ENCODE measurements at places on chromosomes 1 and 21. TPM values are rescaled to one million over a fixed set of nuclear protein-coding genes. Genes with fewer than 3 reads are reported as not detected.

DNA sequence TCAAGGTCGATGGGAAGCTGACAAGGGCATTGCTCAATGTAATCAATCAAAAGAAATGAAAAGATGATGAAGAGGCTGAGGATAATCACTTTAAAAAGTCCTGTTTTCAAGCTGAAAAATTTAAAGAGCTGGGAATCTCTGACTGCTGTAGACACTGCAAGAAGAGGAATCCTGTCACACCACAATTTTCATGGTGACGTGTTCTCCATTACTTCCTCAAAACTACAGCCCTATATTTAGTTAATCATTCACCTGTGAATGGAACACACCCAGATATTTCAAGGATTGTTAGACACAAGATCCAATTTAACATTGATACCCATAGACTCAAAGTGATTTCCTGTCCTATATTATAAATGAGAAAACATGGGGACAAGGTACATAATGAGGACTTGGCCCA, 1048.3 kb downstream of the AMY1C start:
- DNase-seq = no peak

DNA sequence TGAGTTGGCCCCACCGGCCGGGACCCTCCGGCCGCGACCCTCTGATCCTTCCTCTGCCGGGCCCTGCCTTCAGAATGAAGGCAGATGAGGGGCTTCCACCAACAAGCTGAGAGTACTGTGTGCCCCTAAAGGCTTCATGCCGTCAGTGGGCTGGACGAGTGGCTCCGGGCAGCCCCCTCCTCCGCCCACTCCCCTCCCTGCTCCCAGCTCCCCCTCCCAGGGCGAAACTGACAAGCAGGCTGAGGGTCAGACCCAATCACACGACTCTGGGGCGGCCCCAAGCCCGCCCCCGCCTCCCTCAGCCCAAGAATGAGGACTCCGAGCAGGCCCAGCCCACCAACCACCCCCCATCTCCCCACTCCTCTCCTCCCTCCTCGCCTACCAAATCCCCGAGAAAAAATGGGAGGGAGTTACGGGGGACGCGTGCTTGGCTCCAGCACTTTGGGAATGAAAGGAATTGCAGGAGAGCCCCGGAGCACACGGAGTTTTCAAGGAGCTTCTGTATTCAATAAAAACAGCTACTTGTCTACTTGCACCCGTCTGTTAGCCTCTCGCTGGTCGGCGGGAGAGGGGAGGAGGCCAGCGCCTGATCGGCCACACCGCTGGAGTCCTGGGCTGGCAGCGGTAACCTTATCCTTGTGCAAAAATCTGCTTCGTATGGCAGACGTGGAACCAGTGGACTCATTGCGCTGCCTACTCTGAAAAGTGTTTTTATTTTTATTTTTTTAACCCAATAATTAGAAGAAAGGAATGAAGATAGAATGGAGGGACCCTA, at the start of gene COL11A1:
COL11A1 (minus strand) TSS at position 147 of the 775 bp plus-strand sequence. CDS start 344 bp downstream, outside the sequence.
- peak; percentile 47 for DNase-seq

Gene ZBTB7B
- polyA plus RNA-seq = 14.5 TPM

DNA sequence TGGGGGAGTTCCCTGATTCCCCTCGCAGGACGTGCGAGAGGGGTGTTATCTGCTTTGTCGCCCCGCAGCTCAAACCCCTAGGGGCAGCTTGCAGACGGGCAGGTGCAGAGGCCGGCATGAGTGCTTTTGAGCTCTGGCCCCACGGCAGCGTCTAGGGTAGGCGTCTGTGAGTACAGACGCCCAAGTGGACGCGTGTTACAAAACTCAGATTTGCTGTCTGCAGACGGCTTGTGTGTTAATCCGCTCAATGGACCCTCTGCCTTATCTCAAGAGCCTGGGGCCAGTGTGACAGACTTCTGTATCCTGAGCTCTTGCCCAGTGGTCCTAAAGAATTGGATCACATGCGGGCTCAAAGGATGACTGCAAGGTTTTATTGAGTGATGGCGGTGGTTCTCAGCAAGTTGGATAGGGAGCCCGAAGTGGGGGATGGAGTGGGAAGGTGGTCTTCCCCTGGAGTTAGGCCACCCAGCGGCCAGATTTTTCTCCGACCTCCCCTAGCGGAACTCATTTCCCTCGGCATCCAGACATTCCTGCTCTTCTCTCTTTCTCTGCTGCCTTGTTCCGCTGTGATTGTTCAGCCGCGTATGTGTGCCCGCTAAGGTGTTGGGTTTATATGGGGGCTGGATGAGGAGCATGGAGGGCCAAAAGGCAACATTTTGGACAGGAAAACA, 9.4 kb downstream of the CFHR4 start:
- DNase-seq = peak; percentile 8

Gene ROR1
- polyA plus RNA-seq = 39.6 TPM

Gene NBPF6
- not detected for polyA plus RNA-seq

GRCh38 chr1:17190010-17190995, 14.6 kb upstream of the PADI1 start:
- DNase-seq = no peak

- DNase-seq = no peak
These were observed 5.3 kb downstream of the DVL1 start for GRCh38 chr1:1343811-1344421.

Gene RGS2
- 35.6 TPM for polyA plus RNA-seq

Gene CFHR2
- polyA plus RNA-seq = not detected

GRCh38 chr1:77394166-77394565, 112.3 kb downstream of the AK5 start:
- DNase-seq = no peak

DNA sequence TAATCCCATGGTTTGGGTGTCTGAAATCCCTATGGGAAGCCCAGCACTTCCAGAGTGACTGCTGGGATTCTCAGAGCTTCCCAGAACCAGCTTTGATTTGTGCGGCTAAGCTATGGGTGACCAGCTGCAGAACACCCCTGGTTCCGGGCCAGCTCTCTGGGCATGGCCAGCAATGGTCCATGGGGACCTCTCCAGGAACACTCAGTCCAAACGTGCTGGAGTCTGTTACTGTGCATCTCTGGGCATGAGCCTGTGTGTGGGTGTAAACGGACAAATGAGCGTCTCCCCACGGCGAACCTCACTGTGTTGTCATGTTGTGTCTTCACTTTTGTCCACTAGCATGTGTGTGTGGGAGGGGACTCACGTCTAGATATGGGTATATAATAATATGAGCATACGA, 54.4 kb downstream of the MAB21L3 start:
- DNase-seq = no peak

- no peak for DNase-seq
These were observed 77.6 kb downstream of the DUSP10 start for GRCh38 chr1:221664253-221664652.

Gene GNAT2
- not detected for polyA plus RNA-seq

GRCh38 chr21:45870421-45870820, 111.1 kb upstream of the COL6A1 start:
- no peak for DNase-seq

Gene LIN28A
- 0.04 TPM for polyA plus RNA-seq

Gene HHAT
- polyA plus RNA-seq = 12.2 TPM

Gene LRRC8B
- polyA plus RNA-seq = 8.9 TPM

DNA sequence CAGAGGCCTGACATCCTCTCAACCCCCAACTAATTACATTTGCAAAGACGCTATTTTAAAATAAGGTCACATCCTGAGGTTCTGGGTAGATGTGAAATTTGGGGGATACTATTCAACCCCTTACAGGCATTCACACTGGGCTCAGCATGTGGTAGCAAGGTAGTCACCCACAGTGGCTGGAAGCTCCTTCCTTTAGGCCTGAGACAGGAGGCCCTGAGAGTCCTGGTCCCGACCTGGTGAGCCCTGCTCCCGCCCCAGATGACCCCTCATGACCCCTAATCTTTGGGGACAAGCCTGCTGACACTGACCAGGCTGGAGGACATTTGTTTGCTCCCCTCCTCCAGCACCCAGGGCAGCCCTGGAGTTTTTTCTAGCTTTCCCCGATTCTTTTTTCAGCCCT, 225.9 kb downstream of the DYRK1A start:
- no peak for DNase-seq

DNA sequence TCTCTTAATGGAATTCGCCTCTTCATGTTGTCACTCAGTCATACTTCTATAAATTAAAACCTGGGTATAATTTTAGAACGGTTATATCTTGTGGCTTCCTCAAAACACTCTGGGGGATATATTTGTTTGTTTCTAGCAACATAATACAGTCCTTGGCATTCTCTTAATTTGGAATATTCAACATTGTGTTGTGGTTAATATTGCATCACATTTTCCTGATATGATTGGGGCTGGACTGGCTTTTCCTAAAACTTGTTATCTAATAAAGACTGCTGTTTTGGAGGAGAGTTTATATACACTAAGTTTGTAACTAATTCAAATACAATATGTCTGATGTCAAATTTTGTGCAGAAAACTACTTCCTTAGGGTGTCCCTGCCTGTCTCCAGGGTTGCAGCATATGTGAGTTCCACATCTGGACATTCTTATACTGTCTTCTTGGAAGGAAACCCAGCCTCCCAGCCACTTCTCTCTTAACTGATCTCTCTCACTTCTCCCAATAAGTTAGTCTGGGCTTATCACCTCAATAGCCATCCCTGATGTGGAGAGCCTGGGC, 892.6 kb downstream of the MRPL39 start:
- no peak for DNase-seq

Gene ASPM
- polyA plus RNA-seq = 22.1 TPM

Gene KCNJ9
- polyA plus RNA-seq = 0.10 TPM

DNA sequence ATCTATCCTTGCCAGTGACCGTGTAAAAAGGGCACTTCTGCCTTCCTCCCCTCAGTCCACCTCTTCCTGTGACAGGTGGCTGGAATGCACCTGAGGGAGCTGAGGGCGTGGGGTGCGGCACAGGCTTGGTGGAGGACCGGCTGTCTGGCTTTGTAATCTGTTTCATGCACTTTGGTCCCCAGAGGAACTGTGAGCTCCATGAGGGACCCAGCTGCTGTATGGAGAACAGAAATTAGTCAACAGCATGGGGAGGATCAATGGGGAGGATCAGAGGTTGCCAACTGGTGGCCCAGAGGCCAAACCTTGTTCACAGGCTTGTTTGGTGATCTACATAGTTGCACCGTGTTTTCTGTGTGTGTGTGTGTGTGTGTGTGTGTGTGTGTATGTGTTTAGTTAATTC, 19.0 kb upstream of the LUZP1 start:
- no peak for DNase-seq

GRCh38 chr1:113545626-113546025, 155.3 kb downstream of the MAGI3 start:
- DNase-seq = no peak

Gene CRYAA
- not detected for polyA plus RNA-seq

GRCh38 chr1:203465146-203465798, 10.3 kb upstream of the PRELP start:
- no peak for DNase-seq

Gene JAM2
- 12.0 TPM for polyA plus RNA-seq

Gene SYCP1
- polyA plus RNA-seq = 0.39 TPM

DNA sequence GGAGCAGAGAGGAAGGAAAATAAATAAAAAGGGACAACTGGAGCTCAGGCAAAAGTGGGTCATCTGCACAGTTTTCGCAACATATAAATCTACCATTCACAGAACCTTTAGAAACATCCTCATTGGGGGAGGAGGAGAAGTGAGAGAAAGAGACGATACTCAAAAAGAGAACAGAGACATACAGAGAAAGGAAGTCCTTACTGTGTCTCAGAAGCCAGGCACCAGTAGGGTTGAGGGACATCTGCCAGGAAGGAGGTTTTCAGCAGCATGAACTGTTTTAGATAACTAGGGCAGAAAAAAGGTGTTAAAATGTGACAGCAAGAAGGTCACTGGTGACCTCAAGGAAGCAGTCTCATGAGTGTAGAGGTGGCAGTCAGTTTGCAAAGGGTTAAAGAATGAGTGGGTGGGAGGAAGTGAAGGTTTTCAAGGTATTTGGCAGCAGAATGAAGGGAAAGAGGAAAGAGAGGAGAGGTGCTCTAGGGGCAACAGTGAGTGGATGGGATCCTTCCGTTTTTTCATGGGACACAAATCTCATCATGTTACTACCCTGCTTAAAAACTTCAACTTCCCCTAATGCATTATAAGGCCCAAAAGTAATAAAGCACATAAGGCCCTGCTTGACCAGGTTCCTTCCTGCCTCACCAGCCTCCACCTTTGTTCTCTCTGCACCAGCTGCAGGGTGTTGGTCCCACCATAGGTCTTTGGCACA, 9.5 kb downstream of the JAK1 start:
- no peak for DNase-seq

DNA sequence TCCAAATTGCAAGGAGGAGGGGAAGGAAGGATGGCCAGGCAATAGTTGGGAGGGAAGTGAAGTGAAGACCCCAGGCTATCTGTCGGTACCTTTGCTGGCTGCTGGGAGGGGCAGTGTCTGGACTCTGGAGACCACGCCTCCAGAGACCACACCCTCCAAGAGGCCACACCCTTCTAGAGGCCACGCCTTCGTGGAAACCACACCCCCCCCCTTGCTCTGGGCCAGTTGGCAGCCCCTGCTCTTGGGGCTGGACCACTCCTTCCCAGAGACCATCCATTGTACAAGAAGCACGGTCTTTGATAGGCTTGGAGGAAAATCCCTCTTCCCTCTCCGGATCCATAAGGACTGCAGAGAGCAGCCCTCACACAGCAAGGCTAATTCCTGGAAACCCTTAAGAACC, 73.1 kb downstream of the RYR2 start:
- DNase-seq = no peak

- DNase-seq = no peak
These were observed 310.8 kb downstream of the USP25 start for GRCh38 chr21:16040601-16041000.

DNA sequence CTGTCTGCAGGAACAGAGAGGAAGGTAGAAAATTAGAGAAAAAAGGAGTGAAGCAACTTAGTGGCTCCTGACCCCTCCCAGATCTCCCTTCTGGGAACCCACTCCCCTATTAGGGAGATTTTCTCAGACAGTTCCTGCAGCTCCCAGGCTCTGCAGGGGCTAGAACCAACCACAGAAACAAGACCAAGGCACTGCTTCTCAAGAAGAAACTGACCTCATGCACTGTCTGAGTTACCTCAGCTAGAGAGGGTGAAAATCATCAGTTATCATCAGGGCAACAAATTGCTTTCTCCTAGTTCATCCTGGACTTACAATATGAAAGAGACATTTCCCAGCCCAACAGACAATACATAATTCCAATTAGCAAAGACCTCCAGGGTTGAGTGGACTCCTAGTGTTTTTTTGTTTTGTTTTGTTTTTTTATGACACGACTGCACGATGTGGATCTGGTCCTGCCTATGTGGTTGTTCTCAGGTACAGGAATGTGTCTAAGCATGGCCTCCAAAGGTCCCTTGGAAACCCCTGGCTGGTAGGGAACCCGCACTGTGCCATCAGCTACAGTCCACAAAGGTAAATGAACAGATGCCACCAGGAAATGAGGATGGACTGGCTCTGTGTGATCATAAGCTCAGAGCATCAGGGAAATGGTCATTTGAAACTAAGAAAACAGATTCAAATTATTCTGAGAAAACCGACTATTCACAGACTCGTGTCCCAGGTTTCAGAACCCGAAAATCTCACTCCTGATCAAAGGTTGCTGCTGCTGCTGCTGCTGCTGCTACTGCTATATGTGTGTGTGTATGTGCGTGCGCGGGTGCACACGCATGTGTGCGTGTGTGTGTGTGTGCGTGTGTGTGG, 65.3 kb downstream of the LAMC2 start:
- no peak for DNase-seq

Measured in right renal pelvis (tissue), 4 donors.